Activated naive CD4-positive, alpha-beta T cell (primary cell): ENCODE measurements at places on chromosomes 12 and 14.

- no peak for DNase-seq
These were observed 817 bp upstream of the KRT4 start for GRCh38 chr12:52814710-52815155.

DNA sequence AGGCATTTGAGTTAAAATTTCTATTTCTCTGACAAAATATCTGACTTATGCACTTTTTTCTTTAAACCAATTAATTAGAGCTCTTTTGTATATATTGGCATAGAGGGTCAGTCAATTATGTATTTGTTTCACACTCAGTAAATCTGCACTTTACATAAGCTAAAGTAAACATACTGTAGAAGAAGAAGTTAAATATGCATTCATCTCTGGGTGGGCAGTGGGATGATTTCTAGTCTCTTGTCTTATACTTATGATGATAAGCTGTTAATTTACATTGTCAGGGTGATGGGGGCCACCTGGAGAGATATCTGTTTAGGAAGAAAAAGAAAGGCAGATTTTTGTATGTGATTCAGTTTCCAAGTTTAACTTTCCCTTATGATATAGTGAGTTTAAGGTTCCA is 330.8 kb downstream of the IPO8 start:
- DNase-seq, result no peak

- no peak for DNase-seq
These were observed 29.8 kb downstream of the BCL11B start for GRCh38 chr14:99242238-99242637.

DNA sequence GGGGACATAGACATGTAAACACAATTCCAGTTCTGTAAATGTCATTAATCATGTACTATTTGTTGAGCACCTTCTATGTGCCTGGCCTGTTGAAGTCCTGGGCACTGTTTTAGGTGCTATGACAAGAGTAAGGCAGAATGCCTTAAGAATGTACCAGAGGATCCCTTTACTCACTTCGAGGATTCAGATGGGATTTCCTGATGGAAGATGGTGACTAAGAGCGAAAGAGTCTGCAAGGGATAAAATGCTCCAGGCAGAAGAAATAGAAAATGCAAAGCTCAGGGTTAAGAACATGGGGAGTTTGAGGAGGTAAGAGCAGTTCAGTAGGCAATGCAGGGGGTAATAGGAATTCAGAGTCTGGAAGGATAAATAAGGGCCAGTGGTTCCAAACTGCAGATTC is 671.3 kb upstream of the TBX3 start:
- DNase-seq, result no peak

DNA sequence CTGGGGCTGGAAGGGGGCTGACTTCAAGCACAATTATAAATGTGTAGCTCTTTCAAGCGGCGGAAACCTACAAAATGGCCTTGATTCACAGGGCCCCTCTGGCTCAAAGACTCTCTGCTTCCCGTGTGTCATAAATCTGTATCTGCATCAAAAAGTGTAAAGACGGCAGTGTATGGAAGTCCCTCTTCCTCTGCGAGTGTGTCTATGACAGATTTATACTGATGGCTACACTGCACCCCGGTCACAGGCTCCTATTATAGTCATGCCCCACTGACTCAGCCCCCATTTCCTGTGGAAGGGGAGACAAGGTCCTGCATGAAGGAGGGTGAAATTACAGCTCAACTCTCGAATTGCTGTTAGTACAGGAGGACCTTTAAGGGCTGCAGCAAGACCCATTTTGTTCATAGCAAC is 68.6 kb downstream of the HMGA2 start:
- no peak for DNase-seq

DNA sequence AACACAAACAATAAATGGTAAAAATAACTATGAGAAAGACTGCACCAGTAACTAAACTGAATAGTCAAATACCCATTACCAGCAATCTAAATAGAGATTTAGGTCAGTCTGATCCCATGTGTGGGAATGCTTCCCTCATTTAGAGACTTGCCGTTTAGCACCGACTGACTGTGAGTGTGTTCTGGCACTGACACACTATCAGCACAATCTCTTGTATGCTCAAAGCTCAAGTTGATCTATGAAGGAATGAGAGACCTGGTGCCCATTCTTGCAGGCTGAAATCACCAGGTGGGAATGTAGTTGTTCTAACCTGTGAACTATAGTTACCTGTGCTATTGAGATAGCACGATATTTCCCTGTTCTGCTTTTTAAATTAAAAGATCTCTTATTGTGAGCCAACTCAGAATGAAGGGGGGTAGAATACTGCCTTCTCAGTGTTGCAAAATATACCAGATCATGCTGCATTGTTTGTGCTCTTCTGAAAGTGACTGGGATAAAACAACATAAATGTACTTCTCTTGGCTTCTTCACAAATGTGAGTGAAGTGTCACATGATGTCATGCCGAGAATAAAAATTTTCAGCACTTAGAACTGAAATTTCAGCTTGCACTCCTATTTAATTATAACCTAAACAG is 99.6 kb downstream of the LIN7A start:
- no peak for DNase-seq

- DNase-seq, result no peak
These were observed 87.8 kb upstream of the EEA1 start for GRCh38 chr12:93016752-93017350.

DNA sequence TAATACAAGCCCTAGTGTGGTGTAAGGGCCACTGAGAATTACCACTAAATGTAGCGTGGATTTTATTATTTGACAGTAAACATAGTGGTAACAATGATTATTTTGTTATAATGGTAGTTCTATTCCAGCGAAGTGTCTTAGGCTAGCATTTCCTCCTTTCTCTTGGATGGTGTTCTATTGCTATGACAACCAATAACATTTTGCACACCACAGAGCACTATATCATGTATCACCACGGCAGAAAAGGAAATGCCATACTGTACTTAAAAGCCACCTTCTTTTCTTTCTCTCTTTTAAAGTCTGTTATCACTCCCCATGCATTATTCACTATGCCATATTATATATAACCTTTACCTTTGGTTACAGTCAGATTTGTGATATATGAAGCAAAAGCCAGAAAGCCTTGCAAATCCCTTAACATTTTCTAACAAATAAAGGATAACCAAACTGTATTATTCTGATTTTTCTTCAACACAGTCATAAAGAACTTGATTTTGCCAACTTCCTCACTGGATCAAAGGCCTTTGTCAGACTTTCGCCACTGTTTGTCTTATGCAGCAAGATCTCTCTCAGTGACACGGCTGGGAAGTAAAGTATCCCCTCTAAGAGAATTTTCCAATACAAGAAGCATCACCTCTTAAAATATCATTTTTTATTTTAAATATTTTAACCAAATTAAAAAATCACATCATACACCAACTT is 195.8 kb downstream of the FOXN3 start:
- no peak for DNase-seq

DNA sequence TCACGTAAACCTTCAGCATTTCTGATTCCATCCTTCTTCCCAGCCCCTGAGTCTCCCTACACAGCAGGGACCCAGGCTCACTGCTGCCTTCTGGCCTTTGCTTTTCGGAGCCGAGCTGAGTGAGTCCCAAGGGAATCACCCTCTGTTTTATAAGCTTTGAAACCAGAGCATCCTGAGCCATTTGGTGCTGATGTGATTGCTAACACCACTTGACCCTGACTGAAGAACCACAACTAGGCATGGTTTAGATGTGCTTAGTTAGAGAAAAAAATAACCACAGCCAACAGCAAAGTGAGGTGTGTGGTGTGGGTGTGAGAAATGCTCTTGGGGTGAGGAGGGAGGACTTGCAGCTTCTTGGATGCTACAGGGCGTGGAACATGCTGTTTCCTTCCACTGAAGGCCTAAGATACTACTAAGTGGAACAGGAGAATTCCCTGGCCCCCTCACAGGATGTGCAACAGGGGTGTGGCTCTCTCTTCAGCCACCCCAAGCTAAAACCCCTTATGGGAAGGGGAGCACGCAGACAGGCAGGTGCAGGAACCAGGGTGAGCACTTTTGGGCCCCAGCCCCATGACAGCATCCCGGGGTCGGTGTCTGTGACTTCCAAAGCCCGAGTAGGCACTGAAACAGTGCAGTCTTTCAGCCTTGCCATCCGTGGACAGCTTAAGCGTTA is at the start of gene TC2N:
TC2N (minus strand) TSS at position 221 of the 673 bp plus-strand sequence. CDS start 53,767 bp downstream, outside the sequence.
- no peak for DNase-seq

- no peak for DNase-seq
These were observed 22.3 kb upstream of the PRKAB1 start for GRCh38 chr12:119645535-119646059.

GRCh38 chr14:24818058-24818822 is 184.2 kb upstream of the GZMB start:
- DNase-seq, result no peak

GRCh38 chr12:1657688-1658087 is 28.7 kb downstream of the WNT5B start:
- DNase-seq, result no peak

DNA sequence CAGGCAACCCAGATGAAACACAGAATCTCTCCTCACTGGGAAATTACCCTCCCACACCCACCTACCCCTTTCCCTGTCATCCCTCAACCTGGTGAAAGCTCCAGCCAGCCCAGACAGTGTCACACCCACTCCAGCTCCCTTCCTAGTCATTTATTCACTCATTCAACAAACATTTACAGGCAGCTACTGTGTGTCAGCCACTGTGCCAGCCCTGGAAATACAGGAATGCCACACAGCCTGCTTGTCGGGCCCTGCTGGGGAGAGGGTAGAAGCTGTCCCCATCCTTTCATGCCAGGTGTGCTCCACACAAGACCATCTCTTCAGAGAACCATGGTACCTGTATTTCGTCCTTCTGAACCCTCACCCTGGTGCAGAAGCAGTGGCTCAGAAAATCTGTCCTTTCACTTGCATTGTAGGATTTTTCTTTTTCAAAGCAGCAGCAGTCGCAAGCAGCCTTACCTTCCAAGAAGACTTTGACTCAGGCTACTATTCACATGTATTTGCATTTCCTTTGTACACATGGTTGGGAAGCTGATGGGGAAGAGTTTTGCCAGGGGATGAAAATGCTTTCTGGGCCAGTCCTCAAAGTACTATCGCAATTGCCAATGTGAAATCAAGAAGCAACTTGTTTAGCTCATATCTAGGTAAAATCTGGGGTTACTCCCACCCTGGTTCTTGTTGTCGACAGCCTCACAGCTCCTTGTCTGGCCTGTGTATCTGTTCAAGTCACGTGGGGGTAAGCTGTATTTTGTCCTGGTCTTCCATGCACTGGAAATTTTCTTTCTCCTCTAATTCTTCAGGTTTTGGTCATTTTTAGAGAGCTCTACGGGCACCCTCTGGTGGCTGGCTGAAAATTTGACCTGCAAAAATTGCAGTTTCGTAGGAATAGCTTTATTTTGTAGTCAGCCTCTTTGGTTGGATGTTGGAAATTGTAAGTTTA is 147.4 kb upstream of the EGLN3 start:
- DNase-seq, result no peak

DNA sequence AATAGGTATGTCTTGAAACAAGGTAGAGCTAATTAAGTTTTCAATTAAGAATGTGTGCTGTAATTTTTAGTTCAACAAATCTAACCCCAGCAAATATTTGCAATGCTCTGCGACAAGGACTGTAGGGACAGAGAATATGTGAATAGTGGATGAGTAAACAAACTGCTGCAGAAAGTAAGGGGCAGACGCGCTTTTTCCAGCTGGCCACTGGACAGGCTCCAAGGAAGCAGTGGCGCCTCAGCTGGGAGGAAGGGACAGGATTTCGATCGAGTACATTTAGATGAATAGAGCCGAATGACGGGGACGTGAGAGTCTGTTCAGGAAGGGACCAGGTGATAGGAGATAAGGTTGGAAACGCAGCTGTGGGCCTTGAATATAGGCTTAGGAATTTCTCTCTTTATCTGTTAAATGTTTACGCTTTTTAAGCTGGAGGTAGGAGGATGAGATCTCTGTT is 69.3 kb downstream of the ELK3 start:
- no peak for DNase-seq

DNA sequence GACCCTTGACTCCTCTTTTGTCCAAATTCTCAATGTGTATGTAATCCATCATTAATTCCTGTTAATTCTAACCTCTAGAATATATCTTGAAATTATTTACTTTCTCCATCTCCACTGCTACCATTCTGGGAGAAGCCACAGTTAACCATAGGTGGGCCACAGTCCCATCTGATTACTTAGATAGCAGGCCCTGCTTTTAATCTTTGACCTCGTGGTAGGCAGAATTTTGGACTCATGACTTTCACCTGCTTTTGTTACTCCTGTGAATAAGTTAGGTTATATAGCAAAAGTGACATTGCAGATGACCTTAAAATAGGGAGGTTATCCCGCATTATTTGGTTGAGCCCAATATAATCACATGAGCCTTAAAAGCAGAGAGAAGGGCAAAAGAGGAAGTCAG is 264.2 kb downstream of the GPHN start:
- DNase-seq, result no peak

DNA sequence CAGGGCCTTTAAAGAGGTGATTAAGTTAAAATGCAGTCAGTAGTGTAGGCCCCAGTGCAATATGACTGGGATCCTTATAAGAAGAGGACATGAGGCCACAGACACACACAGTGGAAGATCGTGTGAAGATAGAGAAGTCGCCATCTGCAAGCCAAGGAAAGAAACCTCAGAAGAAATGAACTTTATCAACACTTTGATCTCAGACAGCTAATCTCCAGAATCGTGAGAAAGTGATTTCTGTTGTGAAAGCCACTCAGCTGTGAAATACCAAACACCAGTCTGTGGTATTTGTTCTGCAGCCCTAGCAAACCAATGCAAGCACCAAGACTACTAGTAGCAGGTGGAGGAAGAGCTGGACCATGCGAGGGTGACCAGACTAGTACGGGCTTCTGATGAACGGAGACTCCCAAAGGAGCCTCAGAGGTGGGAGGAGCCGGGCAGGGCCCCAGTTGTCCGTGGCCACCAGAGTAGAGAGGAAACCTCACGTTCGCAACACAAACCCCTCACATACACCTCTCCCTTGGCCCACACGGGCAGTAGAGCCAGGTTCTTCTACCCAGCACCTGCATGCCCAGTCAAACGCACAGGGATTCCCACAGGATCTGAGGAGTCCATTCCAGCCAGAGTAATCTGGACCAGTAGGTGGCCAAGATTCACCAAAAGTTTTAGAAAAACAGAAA is 243.0 kb downstream of the TTC8 start:
- no peak for DNase-seq

GRCh38 chr12:89185181-89185580 is 167.1 kb downstream of the DUSP6 start:
- DNase-seq, result no peak

DNA sequence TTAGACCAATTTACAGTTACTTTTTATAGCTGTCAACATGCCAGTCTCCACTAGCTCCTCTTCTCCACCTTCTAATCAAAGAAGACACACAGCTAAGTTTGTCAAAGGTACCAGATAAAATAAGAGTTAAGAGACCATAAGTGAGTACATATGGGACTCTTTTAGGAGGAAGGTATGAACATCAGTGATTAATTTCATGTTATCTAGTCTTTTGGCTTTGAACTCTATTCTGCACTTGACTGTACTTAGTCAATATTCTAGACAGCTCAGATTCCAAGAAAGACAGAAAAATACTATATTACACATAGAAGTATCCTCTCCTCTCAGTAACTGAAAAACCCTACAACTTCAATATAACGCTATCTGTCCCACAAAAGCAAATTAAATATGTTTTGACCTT is 28.1 kb downstream of the CAPRIN2 start:
- no peak for DNase-seq

GRCh38 chr14:56004786-56005185 is 113.4 kb upstream of the PELI2 start:
- no peak for DNase-seq
